ENCODE measurements at places on chromosomes 7 and 10. TPM values are rescaled to one million over a fixed set of nuclear protein-coding genes. Genes with fewer than 3 reads are reported as not detected.

Gene FFAR4
- total RNA-seq = 0.16 TPM

DNA sequence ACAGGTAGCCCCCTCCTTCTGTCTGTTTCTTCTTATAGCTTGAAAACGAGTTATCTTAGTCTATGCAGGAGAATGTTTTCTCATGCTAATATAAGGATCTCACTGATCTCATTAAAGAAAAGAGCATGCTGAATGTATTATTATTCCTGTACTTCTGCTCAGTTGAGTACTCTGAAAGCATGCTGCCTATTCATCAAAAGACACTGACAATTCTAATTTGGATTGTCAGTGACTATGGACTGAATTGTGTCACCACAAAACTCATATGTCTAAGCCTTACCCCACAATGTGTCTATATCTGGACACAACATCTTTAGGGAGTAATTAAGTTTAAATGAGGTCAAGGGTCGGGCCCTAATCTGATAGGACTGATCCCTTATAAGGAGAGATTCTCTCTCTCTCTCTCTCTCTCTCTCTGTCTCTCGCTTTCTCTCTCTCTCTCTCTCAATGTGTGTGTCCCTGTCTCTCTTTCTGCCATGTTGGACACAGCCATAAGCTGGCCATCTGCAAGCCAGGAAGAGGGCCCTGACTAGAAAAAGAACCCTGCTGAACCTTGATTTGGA lies 98.4 kb downstream of the GNAT3 start:
- H3K4me3 ChIP-seq = no peak overlapping the region
- H3K36me3 ChIP-seq = no peaks in the 10 kb centered on the region
- H3K4me1 ChIP-seq = no peaks in the 10 kb centered on the region
- H3K27ac ChIP-seq = no peak overlapping the region
- H3K27me3 ChIP-seq = no peaks in the 10 kb centered on the region

DNA sequence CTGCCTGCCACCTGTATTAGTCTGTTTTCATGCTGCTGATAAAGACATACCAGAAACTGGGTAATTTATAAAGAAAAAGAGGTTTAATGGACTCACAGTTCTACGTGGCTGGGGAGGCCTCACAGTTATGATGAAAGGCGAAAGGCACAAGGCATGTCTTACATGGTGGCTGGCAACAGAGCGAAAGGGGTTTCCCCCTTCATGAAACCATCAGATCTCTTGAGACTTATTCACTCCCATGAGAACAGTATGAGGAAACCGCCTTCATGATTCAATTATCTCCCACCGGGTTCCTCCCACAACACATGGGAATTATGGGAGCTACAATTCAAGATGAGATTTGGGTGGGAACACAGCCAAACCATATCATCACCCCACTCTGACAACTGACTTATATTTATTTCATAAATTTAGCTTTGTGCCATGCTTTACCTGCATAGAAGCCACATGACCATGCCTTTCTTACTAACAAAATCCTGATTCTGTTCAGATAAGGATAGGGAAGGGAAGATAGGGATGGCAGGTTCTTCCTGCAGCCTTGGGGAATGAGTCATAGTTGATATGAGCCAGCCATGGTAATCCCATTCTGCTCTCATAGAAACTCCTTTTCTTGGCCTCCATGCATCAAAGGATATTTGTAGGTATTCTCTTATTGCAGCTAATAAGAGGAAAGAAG lies 191.3 kb upstream of the AGK start:
- H3K4me1 ChIP-seq = no peaks in the 10 kb centered on the region
- no peak overlapping the region for H3K4me3 ChIP-seq
- H3K36me3 ChIP-seq = no peaks in the 10 kb centered on the region
- DNase-seq = no peak

DNA sequence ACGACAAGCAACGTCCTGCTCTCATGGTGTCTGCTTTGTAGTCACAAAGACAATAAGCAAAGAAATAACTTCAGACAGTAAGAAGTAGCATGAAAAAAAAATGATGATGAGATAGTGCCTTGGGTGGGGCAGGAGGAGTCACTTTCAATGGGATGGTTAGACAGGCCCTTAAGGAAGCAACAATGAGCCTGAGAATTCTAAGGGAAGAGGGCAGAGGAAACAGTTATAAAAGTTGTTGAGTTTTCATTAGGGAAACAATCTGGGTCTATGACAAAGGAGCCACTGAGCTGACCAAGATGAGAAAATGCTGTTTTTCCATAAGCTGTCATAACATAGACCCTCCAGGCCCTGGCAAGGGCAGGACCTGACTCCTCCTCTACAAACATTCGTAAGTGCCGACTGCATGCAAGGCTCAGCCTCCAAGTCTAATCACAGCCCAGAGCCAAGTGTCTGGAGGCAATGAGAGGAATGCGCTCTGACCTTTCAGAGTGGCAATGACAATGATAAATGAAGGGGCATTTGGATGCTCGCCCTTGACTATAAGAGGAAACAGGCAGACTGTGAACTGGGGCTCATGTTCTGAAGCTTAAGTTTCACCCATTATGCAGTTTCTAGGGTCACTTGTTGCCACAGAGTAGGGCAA lies 43.7 kb downstream of the PPP1R3C start:
- H3K4me3 ChIP-seq = no peak overlapping the region
- DNase-seq = no peak
- H3K4me1 ChIP-seq = peaks cover 58% of the 10 kb centered on the region
- no peaks in the 10 kb centered on the region for H3K27me3 ChIP-seq
- peak overlapping the region; percentile 91 for H3K27ac ChIP-seq
